ENCODE measurements at places on chromosomes 6 and 20.

GRCh38 chr20:39910536-39910935 lies 778.5 kb downstream of the MAFB start:
- DNase-seq, result no peak

GRCh38 chr20:5539691-5540090 lies 210.5 kb upstream of the SHLD1 start:
- no peak for DNase-seq

DNA sequence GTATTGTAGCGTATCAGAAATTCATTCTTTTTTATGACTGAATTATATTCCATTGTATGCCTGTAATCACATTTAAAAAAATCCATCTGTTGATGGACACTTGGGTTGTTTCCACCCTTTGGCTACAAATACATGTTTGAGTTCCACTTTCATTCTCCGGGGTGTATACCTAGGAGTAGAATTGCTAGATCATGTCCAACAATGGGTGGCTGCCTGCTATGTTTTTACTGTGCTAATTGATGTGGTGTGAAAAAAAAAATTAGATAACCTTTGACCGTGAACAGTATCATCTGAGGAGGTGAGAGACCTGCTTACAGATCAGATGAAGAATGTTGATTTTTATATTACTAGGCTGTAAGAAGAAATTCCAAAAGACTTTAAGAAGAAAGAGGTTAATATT lies 37.1 kb downstream of the TOP1 start:
- no peak for DNase-seq

GRCh38 chr6:71246596-71246995 lies 42.0 kb upstream of the OGFRL1 start:
- DNase-seq, result no peak

DNA sequence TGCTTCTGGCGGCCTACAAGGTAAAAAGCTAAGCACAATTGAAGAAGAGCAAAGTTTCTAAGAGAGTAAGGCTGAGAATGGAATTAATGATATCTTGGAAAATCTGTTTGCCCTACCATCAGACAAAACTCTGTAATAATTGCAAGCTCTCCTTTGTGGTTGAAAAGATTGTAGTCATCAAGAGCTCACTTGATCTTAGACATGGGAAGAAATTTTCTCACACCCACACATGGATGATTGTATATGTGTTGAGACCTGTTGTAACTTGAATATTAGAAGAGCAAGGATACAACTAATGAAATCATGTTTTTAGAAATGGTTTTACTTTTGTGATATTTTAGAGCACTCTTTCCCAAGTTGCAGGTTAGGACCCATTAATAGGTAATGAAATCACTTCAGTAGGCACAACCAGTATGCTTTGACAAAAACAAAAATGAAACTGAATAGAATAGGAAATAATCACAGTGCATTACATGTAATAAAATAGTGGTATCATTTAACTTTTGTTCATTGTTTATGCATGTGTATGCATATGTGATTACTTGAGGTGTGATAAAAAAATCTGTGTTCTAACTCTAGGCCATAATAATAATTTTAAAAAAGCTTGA lies 14.0 kb downstream of the DCBLD1 start:
- DNase-seq, result no peak

All from CD4-positive, alpha-beta T cell treated with Interleukin-2 at 100 ng/mL for 4 hours (primary cell).